GM12892 (cell line): ENCODE measurements at places on chromosomes 4 and X.

DNA sequence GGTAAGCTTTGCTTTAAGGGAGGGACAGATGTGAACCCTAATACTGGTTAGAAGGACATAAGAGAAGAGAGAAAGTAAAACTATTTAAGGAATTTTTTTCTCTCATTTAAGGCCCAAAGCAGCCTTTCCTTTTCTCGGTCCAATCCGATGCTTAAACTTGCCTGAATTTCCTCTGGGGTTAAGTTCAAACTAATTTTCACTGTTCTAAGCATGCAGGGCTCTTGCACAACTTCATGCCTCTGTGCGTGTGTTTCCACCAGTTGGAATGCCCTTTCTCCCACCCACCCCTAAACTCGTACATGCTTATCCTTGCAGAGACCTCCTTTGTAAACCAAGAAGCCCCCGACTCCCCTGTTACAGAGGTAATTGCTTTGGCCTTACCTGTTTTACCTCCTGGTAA, 204.7 kb downstream of the CBR4 start:
- no peak for DNase-seq

DNA sequence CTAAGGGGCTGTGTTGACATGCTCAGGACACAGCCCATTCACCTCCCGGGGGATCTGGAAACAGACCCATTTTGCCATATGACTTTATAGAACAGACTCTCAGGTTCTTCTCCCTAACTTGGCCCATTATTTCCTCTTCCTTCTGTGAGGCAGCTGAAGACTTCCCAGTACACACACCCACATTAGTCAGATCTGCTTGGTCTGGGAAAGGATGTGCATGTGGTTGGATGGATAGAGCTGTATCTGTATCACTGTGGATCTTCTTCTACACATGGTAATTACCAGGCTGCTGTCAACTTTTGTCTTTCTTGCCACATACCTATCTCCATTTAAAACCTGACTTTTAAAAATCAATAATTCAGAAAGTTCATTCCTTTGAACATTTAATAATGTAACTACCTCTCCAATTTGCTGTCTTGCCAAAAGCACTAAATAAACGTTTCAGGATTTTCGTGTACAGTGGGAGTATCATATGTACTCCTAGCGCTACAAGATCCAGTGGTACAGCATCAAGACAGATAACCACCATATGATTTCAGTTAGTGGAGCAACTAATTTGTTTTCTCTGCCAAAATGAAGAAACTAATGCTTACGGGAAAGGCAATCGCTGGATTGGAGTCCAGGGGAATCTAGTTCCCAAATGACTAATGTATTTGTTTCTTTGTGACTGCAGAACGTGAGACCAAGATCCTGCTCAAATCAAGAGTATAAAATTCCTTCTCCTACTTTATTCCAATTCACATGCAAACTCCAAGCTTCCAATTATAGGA, 134.1 kb upstream of the MAP3K15 start:
- no peak for DNase-seq

- DNase-seq: no peak
Observed at GRCh38 chr4:66489370-66489769, 819.1 kb upstream of the EPHA5 start.

DNA sequence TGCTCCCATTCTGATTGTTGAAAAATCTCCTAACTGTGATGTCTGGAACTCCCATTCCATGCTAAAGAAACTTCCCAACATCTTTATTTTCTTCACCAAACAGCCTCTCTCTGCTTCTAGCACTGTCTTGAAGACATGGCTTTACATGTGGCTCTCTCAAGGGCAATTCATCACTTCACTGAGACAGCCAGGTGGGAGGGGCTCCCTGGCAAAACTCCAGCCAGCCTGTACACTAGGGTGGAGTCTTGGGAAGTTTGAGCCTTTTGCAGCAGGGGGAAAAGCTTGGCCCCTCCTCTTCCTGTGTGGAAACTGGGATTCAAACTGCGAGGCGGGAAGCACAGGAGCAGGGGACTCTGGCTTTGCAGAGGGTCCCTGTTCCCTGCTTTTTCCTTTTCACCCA, 130.5 kb upstream of the TTC29 start:
- DNase-seq: no peak

- no peak for DNase-seq
Observed at GRCh38 chr4:117550085-117550484, 464.7 kb upstream of the TRAM1L1 start.

- DNase-seq: no peak
Observed at GRCh38 chr4:36322921-36323354, 41.5 kb downstream of the DTHD1 start.

GRCh38 chrX:152819732-152820131, 10.8 kb downstream of the CETN2 start:
- DNase-seq: no peak
